ENCODE measurements at places on chromosomes 2 and 18. TPM values are rescaled to one million over a fixed set of nuclear protein-coding genes. Genes with fewer than 3 reads are reported as not detected.

The MBP gene
- total RNA-seq = 20.7 TPM

The ALK gene
- total RNA-seq = 0.35 TPM

The PHOSPHO2 gene
- 12.2 TPM for total RNA-seq

The MAPK4 gene
- total RNA-seq = 8.5 TPM

The OTX1 gene
- 0.74 TPM for total RNA-seq

DNA sequence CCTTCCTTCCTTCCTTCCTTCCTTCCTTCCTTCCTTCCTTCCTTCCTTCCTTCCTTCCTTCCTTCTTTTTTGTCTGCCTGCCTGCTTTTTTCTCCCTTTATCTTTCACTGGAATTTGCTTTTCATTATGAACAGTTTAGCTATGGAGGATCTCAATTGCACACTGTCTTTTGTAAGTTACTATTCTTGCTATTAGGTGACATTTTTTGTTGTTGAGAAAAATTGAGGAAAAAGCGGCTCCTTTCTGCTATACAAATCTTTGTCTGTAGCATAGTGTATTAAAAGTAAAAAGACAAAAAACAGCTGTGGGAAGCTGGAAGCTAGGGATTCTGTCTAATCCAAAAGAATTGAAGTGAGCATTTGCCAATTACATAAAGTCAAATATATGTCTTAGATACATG, 448.7 kb downstream of the DCDC2C start:
- no peak overlapping the region for H3K4me3 ChIP-seq
- H3K36me3 ChIP-seq = peaks cover 2% of the 10 kb centered on the region
- no peaks in the 10 kb centered on the region for H3K4me1 ChIP-seq
- H3K27me3 ChIP-seq = no peaks in the 10 kb centered on the region

DNA sequence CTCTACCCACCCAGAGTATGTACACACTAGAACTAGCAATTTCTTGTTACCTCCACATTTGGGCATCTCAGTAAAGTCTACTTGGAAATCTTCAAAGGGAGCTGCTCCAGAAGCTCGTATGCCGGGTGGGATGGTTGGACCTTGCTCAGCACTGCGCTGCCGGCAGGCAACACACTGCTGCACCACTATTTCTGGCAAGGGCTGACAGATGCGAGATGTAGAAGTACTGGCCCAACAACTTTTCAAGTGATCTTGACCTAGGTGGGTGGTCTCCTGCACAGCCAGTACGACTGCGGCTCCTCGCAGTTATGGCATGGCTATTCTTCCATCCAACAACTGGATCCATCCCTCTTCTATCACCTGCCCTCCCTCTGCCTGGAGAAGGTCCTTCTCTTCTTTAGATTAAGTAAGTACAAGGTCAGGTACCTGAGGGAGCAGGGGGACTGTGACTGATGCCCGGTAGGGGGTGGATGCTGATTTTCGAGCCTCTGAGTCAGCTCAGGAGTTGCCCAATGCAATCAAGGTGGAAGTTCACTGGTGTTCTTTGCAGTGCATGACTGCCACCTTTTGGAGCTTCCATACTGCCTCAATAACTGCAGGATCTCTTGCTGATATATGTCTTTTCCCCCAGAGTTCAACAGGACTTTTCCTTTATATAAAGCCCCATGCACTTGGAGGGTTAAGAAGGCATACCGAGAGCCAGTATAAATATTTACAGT, 100.4 kb upstream of the SLC1A4 start:
- H3K4me3 ChIP-seq = no peak overlapping the region
- DNase-seq = peak; percentile 51
- H3K27me3 ChIP-seq = no peaks in the 10 kb centered on the region
- H3K4me1 ChIP-seq = no peaks in the 10 kb centered on the region

DNA sequence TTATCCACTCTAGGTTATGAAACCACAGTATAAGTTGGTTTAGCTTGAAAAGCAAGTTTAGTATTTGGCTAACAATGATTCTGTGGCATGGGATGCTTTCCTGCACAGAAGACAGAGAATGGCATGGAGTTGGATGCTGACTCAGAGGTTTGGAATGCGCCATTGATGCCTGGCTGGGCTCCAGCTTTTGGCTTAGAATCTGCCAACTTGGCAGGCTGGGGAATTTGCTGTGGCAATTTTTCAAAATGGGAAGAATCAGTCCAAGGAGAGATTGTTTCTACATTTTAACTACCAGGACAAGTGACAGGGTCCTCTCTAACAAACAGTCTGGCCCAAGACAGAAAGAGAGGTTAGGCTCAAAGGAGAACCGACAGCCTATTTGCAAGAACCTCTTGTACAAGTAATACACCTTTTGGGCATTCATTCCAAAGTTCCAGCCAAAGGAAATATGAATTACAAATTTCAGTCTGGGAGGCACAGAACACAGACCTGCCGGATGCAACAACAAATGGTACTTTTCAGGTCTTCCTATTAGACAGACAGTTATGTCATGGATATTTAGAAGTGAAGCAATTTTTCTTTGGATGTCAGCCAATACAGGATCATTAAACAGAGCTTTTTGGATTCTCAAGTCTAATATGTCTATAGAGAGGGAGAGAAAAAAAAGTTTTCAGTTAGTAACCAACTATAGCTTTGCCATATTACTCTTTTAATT, 1027.7 kb downstream of the TMEM182 start:
- H3K4me3 ChIP-seq = no peak overlapping the region
- H3K36me3 ChIP-seq = no peaks in the 10 kb centered on the region

DNA sequence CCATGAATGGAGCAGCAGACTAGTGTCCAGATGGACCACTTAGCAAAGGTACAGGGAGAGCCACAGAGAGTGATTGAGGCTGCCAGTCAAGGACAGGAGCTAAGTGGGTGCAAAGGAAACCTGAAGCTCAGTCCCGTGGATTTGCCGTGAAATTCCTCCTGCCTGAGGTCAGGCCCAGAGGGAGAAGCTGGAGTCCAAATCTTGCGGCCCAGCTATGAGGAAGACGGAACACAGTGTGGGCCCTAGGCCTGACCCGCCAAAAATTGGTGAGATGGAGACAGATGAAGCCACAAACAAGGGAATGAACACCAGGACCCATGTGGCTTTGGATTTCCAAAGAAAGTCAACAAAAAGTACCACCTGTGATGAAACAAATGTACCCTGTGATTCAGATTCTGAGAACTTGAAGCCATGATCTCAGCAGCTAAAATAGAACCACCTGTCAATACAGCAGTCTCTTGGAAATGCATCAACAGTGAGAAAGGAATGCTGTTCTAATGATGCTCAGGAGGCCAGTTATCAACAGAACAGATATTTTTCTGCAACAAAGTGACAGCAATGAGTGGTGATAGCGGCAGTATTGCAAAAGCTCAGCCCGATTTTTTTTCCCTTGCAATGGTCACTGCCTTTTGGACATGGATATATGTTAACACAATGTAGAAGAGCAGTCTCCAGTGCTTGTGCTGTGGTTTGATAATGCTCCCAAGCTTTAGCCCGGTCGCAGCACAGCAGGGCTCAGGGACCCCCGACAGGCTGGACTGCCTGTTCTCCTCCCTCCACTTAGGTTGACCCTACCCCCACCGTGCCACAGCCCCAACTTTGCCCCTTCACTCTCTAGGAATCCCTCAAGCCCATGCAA, 10.7 kb downstream of the COL6A3 start:
- no peak for DNase-seq
- no peak overlapping the region for H3K4me3 ChIP-seq
- no peak overlapping the region for H3K27ac ChIP-seq
- no peaks in the 10 kb centered on the region for H3K4me1 ChIP-seq

DNA sequence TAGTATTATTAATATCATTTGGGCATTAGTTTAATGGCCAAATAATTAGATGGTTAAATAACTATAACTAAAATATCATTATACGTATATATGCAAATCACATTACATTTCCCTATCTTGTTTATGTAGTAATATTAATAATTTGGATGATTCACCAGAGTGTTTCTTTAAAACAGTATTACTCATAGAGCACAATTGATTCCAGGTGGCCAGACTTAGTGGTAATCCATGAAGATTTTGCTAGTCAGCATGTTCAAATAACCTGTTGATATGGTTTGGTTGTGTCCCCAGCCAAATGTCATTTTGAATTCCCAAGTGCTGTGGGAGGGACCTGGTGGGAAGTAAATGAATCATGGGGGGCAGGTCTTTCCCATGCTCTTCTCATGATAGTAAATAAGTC, 782.3 kb downstream of the LRP1B start:
- DNase-seq = no peak
- no peaks in the 10 kb centered on the region for H3K36me3 ChIP-seq
- H3K4me3 ChIP-seq = no peak overlapping the region
- H3K27me3 ChIP-seq = no peaks in the 10 kb centered on the region
- no peak overlapping the region for H3K27ac ChIP-seq

- DNase-seq = no peak
- H3K36me3 ChIP-seq = no peaks in the 10 kb centered on the region
- H3K4me1 ChIP-seq = no peaks in the 10 kb centered on the region
- H3K27me3 ChIP-seq = no peaks in the 10 kb centered on the region
- H3K27ac ChIP-seq = no peak overlapping the region
- no peak overlapping the region for H3K4me3 ChIP-seq
These were observed 202.4 kb downstream of the KLHL29 start for GRCh38 chr2:23587341-23587880.

DNA sequence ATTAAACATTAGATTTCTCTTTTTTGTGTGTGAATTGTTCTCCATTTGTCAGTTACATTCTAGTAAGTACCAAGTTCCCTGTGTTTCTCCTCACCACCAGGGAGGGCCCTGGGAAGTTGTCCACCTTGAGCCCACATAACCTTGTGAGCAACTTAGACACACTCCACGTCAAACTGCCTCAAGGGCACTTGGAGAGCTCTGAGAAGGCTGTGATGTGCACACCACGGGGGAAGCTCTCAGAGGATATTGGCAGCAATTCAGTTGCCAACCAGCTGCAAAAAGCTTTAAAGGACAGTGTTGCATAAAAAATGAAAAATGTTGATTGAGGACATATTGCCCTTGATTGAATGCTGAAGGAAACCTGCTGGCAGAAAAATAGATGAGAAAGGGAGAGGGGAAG, 743.6 kb downstream of the RNF144A start:
- DNase-seq = no peak
- no peaks in the 10 kb centered on the region for H3K4me1 ChIP-seq
- no peak overlapping the region for H3K27ac ChIP-seq
- no peaks in the 10 kb centered on the region for H3K36me3 ChIP-seq
- no peak overlapping the region for H3K4me3 ChIP-seq
- H3K27me3 ChIP-seq = no peaks in the 10 kb centered on the region

DNA sequence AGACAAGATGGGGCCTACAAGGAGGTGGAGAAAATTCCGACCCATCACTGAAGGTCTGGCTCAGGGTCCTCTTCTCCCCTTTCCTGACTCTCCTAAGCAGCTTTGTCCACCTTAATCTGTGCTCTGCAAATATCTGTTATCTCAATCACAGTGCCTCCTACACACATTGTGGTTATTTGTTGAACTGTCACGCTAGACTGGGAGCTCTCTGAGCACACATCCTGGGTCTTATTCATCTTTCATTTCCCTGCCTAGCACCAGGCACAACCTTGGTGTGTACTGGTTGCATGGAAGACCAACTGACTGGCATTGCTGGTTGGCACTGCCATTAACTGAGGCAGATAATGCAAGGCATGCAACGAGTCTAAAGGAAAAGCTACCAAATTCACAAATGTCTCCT, 122.9 kb upstream of the ST6GAL2 start:
- no peak for DNase-seq
- no peaks in the 10 kb centered on the region for H3K27me3 ChIP-seq
- H3K36me3 ChIP-seq = no peaks in the 10 kb centered on the region
- no peak overlapping the region for H3K27ac ChIP-seq
- no peak overlapping the region for H3K4me3 ChIP-seq
- no peaks in the 10 kb centered on the region for H3K4me1 ChIP-seq

DNA sequence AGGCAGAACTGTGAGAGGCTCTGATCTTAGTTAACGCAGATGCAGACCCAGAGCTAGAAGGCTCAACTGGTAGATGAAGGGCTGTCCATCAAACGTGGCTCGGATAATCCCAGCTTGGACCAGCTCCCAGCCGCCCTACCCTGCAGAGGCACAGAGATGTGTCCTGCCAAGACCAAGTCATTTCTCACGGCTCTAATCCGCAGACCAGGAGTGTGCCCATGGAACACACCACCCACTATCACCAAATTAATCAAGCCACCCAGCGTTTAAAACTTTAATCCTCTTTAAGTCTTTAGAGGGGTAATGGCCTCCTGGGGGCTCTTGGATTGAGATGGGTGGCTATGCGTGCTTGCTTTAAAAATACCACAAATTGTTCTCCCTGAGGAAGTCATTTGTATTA, 17.5 kb downstream of the LYPD1 start:
- DNase-seq = no peak
- no peak overlapping the region for H3K4me3 ChIP-seq
- peaks cover 22% of the 10 kb centered on the region for H3K4me1 ChIP-seq
- H3K27me3 ChIP-seq = no peaks in the 10 kb centered on the region
- H3K36me3 ChIP-seq = no peaks in the 10 kb centered on the region

GRCh38 chr2:85852152-85852840, 36.5 kb downstream of the ST3GAL5 start:
- no peaks in the 10 kb centered on the region for H3K36me3 ChIP-seq
- no peaks in the 10 kb centered on the region for H3K4me1 ChIP-seq
- no peak overlapping the region for H3K4me3 ChIP-seq
- no peaks in the 10 kb centered on the region for H3K27me3 ChIP-seq
- no peak for DNase-seq
- H3K27ac ChIP-seq = no peak overlapping the region

- no peak overlapping the region for H3K27ac ChIP-seq
- H3K36me3 ChIP-seq = no peaks in the 10 kb centered on the region
- no peak overlapping the region for H3K4me3 ChIP-seq
- H3K27me3 ChIP-seq = no peaks in the 10 kb centered on the region
- DNase-seq = no peak
These were observed 59.2 kb downstream of the AAK1 start for GRCh38 chr2:69584127-69584889.

- no peak for DNase-seq
- no peak overlapping the region for H3K27ac ChIP-seq
- H3K36me3 ChIP-seq = no peaks in the 10 kb centered on the region
- no peaks in the 10 kb centered on the region for H3K4me1 ChIP-seq
- H3K27me3 ChIP-seq = no peaks in the 10 kb centered on the region
These were observed 7.4 kb downstream of the PLEK start for GRCh38 chr2:68372485-68372884.

GRCh38 chr2:121664713-121665112, 15.5 kb upstream of the CLASP1 start:
- H3K27ac ChIP-seq = no peak overlapping the region
- H3K27me3 ChIP-seq = no peaks in the 10 kb centered on the region
- no peak overlapping the region for H3K4me3 ChIP-seq
- DNase-seq = no peak

DNA sequence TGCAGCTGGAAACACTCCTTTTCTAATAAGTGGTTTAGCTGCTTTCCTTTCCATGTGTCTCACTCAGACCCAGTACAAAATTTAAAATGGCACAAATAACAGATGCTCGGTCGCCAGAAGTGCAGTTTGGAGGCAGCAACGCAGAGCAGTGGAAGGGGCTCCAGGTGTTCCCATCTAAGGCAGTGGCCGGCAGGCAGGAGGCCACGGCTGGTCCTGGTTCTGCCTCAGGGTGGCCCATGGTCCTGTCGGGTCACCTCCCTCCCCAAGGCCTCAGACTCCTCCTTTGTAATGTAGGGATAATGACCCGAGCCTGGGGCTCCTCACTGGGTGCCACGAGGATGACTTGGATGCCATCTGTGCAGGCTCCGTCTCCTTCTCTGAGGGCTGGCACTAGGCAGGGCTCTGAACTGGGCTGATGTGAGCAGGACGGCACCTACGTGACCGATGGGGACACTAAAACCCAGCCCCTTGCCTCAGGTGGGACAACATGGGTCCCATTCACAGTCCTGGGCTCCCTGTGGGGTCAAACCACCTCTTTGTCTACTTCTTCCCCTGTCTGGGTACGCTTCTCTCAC, 80.9 kb upstream of the SLC66A3 start:
- H3K4me3 ChIP-seq = no peak overlapping the region
- no peak for DNase-seq
- no peak overlapping the region for H3K27ac ChIP-seq
- peaks cover 17% of the 10 kb centered on the region for H3K4me1 ChIP-seq
- no peaks in the 10 kb centered on the region for H3K27me3 ChIP-seq

Measured in GM23338 (cell line).